ELR (cell line): ENCODE measurements at places on chromosomes 3 and 15.
A peak's percentile ranks its signal among the peaks of the same experiment; 100 is the strongest.

DNA sequence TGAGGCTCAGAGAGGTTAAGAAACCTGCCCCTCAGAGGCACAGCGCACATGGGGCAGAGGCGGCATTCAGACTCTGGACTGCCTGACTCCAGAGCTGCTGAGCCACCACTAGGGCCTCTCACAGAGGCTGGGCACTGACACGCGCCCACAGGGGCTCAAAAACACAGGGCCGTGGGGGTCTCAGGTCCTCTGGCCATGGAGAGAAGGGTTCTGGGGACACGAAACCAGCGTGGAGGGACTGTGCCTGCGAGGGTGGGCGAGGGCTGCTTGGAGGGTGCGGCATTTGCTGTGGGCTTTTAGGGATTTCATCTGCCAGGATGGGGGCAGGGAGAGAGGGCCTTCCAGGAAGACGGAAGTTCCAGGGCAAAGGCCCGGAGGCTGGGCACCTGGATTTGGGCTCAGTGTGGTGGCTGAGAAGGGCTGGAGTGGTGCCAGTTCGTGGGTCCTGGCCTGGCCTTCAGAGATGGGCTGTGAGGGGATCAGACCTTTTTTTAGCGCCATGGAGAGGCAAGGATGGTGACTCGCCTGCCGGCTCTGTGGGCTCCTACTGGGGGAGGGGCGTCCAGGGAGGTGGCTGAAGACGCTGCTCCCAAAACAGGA is 69.6 kb downstream of the EFCAB12 start:
- DNase-seq = peak; percentile 19

- peak; percentile 22 for DNase-seq
Measured at GRCh38 chr3:100289339-100289738, 28.5 kb downstream of the TBC1D23 start.

DNA sequence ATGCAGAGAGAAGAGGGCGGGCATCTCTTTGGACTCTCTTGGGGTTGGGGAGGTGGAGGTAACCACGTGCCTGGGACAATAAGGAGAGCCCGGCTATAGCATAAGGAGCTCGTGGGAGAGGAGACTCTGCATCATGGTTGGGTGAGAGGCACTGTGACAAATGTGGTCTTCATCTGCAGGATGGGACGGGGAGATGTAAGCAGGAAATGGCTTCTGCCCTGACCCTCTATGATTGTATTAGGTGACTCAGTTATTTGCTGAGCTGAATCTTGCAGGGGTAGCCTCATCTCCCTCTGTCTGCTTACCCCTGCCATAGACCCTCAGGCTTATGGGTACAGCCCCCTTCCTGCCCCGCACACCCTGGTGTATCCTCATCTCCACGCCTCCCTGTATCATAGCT is 48.7 kb downstream of the CORO2B start:
- peak; percentile 74 for DNase-seq

- no peak for DNase-seq
Measured at GRCh38 chr3:20700714-20701113, 514.7 kb upstream of the SGO1 start.

GRCh38 chr3:175590745-175591144 is 731.6 kb downstream of the NAALADL2 start:
- DNase-seq = no peak

GRCh38 chr15:44501768-44502366 is 35.1 kb upstream of the EIF3J start:
- DNase-seq = peak; percentile 63

DNA sequence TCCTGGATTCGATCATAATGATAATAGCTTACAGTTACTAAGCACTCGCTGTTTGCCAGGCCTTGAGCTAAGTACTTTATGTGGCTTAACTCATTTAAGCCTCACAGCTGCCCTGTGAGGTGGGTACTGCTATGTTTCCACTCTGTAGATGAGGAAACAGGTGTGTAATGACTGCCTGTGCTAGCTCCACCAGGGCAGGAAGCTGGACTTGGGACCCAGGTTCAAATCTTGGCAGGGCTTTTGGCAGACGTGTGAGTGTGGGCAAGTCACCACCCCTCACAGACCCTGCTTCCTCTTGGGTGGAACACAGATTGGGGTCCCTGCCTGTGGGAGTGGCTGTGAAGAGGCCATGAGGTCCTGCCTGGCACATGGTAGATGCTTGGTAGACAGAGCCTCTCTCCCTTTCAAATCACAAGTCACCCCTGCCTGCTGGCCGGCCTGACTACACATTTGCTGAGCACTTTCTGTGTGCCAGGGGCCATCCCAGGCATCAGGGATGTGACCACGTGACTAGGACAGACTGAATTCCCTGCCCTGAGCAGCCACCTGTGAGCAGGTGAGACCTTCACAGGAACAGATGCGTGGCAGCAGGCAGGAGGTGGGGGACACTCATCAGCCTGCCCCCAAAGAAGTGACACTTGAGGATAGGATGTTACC is 3.7 kb downstream of the EFCC1 start:
- no peak for DNase-seq

DNA sequence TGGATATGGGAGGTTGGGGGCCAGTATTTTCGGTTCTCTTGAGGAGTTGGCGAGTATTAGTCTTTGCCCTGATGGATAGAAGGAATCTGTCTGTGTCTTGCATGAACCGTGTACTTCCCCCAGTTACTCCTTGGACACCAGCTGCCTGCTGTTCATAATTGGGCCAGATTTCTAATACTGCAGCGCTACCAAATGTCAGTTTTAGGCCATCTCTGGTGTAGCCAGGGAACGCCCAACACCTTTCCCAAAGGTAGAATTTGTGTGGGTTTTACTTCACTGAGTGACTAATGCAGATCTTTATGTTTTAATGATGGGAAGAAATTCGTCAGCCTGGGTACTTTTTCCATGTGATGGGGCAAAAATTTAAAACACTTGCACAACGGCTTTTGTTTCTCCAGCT is 18.4 kb downstream of the FLNB start:
- no peak for DNase-seq

DNA sequence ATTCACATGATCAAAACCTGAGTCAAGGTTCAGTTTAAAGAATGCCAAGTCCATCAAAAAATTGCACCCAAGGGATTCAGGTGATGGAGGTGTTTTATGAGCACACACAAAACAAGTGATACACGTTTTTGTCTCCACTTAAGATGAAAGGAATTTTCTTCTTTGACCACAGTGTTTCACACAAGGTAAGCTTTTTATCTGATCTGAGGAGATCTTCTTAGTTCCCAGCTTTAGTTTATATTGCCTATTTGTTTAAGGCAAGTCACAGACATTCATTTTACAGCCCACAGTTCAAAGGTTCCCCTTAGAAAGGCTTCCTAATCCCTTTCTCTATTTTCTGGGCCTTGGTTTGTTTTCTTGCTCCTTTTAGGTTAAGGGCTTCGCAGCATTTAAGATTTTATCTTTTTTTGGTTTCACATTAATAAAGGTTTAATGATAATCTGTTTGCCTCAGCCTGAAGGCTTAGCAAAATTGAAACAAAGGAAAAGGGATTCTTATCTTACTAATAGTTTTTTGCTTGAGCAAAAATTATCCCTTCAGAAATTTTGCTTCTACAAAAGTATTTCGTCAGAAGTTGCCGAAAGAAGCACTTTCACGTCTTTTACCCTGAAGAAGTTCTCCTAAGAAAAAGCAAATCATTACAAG is 420.5 kb upstream of the NAALADL2 start:
- DNase-seq = peak; percentile 30

- no peak for DNase-seq
Measured at GRCh38 chr3:152870027-152870426, 35.1 kb downstream of the P2RY1 start.

DNA sequence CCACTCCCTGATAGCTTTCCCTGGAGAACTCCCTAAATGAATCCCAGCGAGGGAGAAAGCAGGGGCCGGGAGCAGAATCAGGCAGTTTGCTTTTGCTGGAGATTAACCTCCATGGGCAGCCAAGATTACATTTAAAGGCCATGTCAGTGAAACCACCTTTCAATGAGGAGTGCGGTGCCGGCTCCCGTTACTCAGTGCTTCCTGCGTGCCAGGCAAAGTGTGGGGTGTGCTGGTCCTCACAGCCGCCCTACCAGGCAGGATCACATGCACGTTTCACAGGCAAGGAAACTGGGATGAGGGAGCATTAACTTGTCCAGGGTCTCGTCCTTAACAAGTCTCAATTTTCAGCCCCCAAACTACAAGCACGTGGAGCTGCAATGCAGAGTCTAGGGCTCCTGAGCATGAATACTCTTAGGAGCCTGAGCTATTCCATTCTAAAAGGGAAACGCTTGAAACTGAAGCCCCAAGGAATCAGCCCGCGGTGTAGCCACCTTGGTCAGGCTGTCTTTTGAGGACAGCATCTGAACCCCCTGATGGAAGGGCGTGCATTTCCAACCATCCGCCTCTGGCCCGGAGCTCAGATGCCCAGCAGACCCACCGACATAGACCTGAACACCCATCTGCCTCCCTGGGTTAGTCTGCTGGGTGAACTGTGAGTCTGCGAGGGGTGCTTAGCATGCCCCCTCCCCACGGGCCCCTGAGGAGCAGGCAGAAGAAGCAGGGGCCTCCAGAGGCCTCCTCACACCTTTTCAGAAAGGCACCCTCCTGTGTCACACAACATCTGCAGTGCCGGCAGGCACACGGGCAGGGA is 5.6 kb downstream of the IGDCC3 start:
- DNase-seq = no peak

DNA sequence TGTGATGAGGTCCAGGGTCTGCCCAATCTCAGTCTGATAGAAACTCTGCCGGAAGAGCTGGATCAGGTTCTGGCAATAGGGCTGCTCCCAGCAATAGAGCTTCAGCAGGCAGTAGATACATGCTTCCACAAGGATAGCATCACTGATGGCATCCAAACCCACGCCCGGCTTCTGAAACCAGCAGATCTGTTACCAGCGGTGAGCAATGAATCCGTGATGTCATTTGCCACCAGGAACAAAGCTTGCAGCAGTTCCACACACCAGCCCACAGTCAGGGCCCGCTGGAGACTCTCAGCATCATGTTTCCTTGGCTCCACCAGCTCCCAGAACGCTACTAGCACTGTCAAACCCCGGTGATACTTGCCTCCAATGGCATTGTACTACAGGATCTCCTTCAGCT is 19.3 kb upstream of the TTBK2 start:
- DNase-seq = no peak

GRCh38 chr15:63157891-63158431 is 684 bp upstream of the RPS27L start:
- peak; percentile 90 for DNase-seq

DNA sequence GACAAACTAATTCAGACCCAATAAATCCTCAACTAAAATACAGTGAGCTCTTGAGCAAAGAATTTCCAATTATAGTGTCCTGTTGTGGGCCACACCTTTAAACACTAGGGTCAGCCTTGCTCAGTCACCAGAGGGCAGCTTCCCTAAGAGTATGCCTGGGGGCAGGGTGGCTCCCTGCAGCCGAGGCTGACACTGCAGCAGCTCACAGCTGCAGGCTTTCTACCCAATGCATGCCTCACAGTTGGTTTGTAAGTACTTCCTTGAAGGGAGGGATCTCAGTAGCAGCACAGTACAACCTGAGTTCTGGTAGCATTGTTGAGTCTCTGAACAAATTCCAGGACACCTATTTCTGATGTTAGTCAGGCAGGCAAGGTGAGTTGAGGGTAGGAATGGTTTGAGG is 335.6 kb downstream of the TUSC7 start:
- DNase-seq = peak; percentile 17

DNA sequence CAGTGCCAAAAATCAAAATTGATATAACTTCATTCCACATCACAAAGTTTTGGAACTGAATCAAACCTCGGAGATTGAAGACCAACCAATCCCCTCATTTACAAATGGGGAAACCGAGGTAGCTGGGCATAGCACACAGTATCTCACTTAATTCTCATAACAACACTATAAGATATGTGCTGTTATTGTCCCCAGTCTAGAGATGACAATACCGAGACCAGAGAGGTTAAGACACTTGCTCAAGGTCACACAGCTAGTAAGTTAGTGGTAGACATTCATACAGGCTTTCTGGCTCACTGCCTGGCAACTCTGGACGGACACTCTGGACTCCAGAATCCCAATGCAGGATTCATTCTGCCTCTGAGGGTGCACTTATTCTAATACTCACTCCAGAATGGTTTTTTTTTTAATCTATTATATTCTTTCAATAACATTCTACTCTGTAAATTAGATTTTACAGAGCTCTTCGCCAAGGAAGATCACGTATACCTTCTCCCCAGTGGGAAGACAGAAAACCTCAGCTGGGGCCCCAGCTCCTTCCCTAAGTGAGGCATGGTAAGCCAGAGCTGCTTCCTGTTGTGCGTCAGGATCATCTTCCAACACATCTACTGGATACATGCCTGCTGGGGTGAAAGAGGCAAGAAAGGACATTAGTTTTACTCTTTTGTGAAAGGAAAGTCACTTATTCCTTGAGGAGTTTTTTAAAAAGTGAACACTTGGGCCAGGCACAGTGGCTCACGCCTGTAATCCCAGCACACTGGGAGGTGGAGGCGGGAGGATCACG is 128.4 kb upstream of the IGF1R start:
- no peak for DNase-seq

DNA sequence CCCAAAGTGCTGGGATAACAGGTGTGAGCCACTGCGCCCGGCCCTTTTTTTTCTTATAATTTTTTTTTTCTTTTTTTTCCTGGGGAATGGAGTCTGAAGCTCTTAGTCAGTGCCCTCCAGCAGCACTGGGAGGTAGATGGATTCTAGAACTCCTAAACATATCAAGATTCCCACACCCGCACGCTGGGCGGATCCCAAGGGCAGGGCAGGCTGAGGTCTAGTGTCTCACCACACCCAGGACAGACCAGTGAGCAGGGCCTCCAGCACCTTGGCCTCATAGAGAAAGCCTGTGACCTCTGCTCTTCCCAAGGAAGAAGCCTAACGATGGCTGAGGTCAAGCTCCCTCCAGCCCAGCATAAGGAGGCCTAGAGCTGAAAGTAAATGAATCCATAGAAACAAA is 153.7 kb upstream of the MEF2A start:
- no peak for DNase-seq

- DNase-seq = peak; percentile 71
Measured at GRCh38 chr15:84633311-84634227, 20.5 kb downstream of the WDR73 start.

DNA sequence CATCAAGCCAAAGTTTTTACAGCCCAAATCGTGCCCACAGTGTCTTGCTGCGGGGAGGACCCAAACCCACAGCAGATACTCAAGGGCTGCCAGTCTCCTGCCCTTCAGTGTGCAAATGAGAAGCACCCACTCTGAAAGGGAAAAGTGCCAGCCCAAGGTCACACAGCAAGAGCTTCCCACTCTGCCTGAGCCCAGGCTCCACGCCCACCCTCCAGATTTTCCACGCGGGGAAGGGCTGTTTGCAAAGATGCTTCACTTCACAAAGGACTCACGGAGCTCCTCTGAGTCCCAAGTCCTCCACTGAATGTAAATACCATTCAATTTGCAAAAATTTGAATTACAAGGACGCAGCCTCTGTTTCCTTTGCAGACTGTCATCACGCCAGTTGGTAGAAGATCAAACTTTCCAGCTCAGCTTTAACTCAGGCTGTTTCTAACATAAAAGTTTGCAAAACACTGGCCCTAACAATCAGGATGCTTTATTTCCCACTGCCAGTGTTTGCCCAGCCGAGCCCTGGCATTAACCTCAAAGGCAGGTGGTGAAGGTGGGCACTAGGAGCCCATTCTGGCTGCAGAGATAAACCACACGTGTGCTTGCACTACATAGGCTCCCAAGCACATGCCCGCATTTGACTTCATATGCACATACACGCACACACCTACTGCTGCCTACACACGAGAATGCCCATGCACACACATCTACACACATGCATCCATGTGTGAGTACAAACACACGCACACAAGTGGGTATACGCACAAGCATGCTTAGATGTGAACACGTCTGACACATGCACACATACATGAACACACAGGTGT is 7.6 kb downstream of the CACNA2D2 start:
- no peak for DNase-seq

- DNase-seq = no peak
Measured at GRCh38 chr3:132247211-132247610, 70.0 kb upstream of the ACP3 start.
